ENCODE measurements at places on chromosomes 13 and 19.

- no peak for DNase-seq
These were observed 148.8 kb downstream of the TNFRSF19 start for GRCh38 chr13:23718996-23719395.

DNA sequence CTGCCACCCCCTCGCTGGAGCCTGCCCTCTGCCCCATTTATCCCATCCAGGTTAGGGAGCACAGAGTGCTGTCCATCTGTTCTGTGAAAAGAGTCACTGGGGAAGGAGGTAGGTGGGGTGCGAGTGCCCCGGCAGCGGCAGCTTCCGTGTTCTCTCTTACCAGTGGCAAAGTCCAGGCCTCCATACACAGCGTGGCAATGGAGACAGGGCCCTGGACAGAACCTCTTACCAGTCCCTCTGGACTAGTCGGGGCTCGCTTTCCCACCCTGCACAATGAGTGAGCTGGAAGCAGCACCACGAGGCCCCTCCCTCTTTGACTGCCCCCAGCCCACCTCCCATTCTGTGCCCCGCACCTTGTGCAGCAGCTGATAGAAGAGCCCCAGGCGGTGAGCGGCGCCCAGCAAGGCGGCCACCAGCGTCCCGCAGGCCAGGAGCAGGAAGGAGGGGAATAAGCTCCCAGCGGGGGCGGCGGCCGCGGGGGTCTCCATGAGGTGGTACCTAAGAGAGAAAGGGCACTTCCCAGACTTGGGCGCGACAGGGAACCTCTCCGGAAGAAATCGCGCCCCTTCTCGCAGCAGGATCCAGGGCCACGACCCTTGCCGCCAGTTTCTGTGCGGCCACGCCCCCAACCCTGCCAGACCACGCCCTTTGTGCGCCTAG is 17.5 kb downstream of the SYDE1 start:
- DNase-seq = peak; percentile 41

GRCh38 chr13:67076378-67076777 is 153.8 kb downstream of the PCDH9 start:
- DNase-seq = no peak

- no peak for DNase-seq
These were observed 44.1 kb downstream of the KCTD15 start for GRCh38 chr19:33840783-33841182.

- no peak for DNase-seq
These were observed 13.8 kb upstream of the GARIN5A start for GRCh38 chr19:50490411-50490811.

- DNase-seq = no peak
These were observed 208.8 kb downstream of the COG6 start for GRCh38 chr13:39864221-39864620.

GRCh38 chr13:103134271-103134670 is 68.1 kb upstream of the SLC10A2 start:
- DNase-seq = no peak

DNA sequence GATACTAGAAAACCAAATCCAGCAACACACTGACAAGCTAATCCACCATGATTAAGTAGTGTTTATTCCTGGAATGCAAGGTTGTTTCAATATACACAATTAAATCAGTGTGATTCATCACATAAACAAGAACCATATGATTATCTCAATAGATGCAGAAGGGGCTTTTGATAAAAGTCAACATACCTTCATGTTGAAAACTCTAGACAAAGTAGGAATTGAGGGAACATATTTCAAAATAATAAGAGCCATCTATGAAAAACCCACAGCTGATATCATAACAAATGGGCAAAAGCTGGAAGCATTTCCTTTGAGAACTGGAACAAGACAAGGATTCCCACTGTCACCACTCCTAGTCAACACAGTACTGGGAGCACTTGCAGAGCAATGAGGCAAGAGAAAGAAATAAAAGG is 213.6 kb upstream of the CSNK1A1L start:
- no peak for DNase-seq

- DNase-seq = no peak
These were observed 174.3 kb downstream of the PTPRS start for GRCh38 chr19:5166262-5166661.

DNA sequence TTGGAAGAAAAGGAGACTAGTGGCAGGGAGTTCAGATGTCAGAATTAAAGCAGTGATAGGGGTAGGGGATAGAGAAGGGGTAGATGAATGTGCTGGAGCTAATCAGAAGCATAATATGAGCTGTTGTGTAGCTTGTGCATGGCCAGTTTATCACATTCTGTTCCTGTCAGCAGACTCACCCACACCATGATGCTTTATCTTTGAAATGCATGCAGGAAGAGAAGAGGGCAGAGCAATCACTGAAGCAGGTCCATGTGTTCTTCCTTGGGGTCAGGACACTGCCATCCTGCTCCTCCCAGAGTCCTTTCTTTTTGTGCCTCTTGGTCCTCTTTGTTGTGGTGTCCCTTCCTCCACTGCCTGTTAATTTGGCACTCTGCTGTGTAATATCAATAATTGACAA is 5.8 kb downstream of the CHAMP1 start:
- no peak for DNase-seq

- DNase-seq = no peak
These were observed 746.9 kb downstream of the EFNB2 start for GRCh38 chr13:105788530-105788929.

- DNase-seq = no peak
These were observed 13.5 kb downstream of the ZSCAN5A start for GRCh38 chr19:56301155-56301554.

GRCh38 chr19:53131727-53132126 is 983 bp downstream of the ZNF415 start:
- DNase-seq = peak; percentile 33

DNA sequence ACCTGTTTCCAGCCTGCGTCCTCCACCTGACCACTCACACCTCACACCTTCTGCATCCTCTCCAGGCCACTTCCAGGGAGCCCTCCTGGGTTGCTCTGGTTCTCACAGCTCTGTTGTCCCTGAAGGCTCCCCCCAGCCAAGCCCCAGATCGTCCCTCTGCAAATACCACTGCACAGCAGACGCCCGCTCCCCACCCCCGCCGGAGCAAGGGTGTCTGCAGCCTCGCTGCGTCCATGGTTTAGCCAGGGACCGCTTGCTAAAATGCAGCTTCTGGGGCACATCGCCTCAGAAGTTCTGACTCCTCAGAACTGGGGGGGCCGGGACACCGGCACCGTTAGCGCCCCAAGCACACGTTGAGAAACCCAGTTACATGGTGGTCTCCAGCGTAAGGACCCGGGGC is 983 bp downstream of the LINGO3 start:
- DNase-seq = no peak

- DNase-seq = no peak
These were observed 2.3 kb upstream of the PRR22 start for GRCh38 chr19:5786593-5787408.

- DNase-seq = peak; percentile 63
These were observed 3.2 kb downstream of the KLF16 start for GRCh38 chr19:1860042-1860775.
